ENCODE measurements at places on chromosomes 5 and 9. TPM values are rescaled to one million over a fixed set of nuclear protein-coding genes. Genes with fewer than 3 reads are reported as not detected.

Gene CCDC192
- total RNA-seq, result not detected

Gene ANKS6
- total RNA-seq, result 39.4 TPM

Gene SPATA6L
- 2.1 TPM for total RNA-seq

Gene ARID3C
- total RNA-seq, result 0.51 TPM

Gene TSLP
- total RNA-seq, result 0.13 TPM

Gene TRAF1
- 2.6 TPM for total RNA-seq

Gene INSL6
- not detected for total RNA-seq

Measured in mesangial cell (primary cell).